Stimulated activated CD4-positive, alpha-beta T cell treated with anti-CD3 and anti-CD28 coated beads, Interleukin-15, amount 100 ng/mL, for 48 hours (primary cell): ENCODE measurements at places on chromosomes 13 and 19.

- DNase-seq = no peak
These were observed 5.3 kb downstream of the VWA8 start for GRCh38 chr13:41955605-41956004.

DNA sequence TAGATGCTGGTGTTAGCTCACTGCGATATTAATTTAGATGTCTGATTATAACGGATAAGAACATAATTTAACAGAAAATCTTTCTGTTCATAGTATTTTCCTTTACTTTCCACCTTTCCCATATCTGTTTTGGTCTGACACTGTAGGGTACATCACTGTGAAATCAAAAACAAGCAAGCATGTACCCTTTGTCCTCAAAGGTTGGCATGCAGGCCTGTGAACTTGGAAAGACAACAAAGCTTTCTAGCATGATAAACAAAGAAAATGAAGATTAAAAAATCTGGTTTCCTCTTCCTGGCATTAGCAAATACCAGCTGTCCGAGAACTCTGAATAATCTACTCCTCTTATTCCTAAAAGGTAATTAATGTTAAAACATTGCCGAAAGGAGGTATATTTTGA is 31.6 kb downstream of the THSD1 start:
- no peak for DNase-seq

- DNase-seq = no peak
These were observed 225.1 kb downstream of the TM9SF2 start for GRCh38 chr13:99726282-99726894.

DNA sequence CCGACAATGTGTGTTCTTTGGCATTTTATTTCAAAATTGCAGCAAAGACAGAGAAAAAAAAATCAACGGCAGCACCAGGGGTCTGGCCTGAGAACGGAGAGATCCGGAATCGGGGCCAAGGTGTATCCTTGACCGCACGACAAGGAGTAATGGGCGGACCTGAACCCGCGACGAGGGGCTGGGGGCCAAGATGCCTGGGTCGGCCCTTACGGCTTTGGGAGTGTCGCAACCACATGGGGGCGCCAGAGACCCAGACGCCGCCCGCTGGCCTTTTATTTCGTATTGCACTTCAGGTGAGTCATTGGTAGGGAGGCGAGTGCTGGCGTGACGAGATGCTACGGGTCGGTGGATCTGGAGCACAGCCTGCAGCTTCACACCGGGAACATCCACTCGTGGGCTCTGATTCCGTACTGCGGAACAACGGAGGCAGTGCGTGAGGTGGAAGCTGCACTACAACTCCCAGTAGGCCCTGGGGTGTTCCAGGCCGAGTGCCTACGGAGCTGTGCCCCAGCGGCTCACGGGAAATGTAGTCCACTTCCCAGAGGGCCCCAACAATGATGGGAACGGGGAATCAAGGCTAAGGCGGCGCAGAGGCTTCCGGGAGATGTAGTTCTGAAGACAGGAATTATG is 15.7 kb downstream of the BCAT2 start:
- peak; percentile 75 for DNase-seq

- DNase-seq = no peak
These were observed at the start of gene PRR36 for GRCh38 chr19:7874076-7874896. Gene PRR36, minus strand, starts transcription at chr19:7874390. Its CDS starts 701 bp downstream, at chr19:7873689.

GRCh38 chr19:51488491-51488890 is 10.2 kb downstream of the CEACAM18 start:
- no peak for DNase-seq

- DNase-seq = no peak
These were observed 91.7 kb downstream of the SERP2 start for GRCh38 chr13:44465318-44465717.

- DNase-seq = no peak
These were observed 127.9 kb upstream of the GJB6 start for GRCh38 chr13:20360041-20360491.

GRCh38 chr19:17294051-17294891 is 9.0 kb downstream of the ABHD8 start:
- no peak for DNase-seq

- no peak for DNase-seq
These were observed 136.3 kb downstream of the DCT start for GRCh38 chr13:94343243-94343585.

DNA sequence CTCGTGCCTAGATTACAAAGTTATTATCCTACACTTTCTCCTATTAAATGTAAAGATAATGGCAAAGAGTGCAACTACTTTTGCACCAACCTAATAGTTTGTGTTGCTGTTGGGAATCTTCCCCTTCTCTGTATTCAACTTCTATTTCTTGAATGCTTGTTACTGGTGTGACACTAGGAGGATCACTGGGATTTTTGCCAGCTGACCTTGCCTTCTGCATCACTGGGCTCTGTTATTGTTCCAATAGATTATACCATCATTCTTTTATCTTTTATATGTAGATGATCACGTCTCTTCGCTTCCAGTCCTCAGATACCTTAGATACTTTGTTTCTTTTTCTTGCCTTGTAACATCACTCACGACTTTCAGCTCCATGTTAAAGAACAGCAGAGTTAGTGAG is 3.5 kb upstream of the OR10H4 start:
- no peak for DNase-seq

GRCh38 chr19:50657712-50658440 is 8.6 kb downstream of the C19orf81 start:
- peak; percentile 89 for DNase-seq

DNA sequence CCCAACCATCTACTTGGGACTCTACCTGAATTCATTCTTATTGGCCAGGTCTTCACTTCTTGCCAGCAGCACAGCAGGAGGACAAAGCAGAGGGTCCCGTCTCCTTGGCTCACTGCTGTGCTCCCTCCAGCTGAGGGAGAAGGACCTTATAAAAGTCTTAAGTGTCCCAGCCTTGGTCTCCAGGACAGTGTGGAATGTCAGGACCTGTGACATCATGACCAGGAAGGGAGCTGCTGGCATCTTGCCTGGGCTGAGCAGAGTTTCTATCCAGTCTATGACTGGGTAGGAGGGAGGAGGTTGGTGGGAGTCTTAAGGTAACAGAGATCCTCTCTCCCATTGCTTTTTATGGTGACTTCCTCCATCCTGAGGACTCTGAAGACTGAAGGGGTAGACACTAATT is 56.6 kb upstream of the ANKRD10 start:
- no peak for DNase-seq
